GM12892 (cell line): ENCODE measurements at places on chromosomes 1 and 21.

DNA sequence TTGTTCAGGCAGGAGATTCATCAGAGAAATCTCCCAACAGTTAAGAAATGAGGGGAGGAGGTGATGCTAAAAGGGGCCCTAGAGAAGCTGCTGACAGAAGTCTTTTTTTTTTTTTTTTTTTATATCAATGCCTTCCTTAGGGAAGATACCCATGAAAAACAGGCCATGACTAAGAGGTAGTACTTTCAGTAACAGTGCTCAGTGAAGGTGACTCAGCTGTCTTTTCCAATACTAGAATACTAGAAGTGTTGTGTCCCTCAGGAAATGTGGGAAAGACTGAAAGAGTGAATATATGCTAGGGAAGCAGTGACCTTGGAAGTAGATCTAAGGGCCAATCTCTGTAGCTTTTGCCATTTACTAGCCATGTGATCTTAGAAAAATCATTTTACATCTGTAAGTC is 52.4 kb upstream of the SLFNL1 start:
- no peak for DNase-seq

GRCh38 chr1:201702936-201703335 is 126.0 kb upstream of the IPO9 start:
- no peak for DNase-seq

DNA sequence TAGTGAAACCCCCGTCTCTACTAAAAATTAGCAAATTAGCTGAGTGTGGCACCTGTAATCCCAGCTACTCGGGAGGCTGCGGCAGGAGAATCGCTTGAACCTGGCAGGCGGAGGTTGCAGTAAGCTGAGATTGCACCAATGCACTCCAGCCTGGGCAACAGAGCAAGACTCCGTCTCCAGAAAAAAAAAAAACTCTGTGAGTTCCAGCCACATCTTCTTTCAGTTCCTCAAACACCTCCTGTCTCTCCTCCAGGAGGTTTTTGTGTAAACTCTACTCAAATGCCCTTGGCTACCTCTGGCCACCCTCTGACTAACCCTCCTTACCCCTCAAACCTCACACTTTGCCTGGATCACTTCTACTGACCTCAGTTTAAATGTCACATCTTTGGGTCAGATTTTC is 38.1 kb downstream of the RCSD1 start:
- DNase-seq = no peak

DNA sequence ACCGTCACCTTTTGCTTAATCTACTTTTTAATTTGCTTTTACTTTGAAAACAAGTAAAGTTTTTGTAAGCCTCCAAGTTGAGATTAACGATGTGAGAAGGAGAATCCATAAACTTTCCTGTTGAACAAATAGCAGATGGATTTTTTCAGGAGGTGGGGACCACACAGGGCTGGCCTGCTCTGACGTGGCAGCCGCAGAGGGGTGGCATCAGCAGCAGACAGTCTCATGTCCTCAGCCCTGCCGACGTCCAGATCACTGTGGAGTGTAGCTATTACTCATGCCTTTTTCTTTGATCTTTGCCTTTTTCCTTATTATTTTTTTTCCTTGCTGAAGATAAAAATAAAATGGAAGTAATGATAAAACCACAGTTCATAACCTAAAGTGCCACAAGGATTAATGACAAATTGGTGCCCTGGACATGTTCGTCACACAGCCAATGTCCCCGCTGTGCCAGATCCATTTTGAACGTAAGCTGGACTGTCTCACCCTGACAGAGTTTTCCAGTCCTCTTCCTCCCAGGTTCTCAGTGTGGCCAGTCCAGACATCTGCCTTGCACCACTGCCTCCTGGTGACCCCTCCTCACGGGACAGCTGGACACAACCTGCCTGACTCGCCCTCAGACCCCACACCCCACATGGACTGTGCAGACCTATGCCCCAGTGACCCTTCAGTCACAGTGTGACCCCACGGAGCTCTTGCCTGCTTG is 15.4 kb upstream of the ZBTB21 start:
- DNase-seq = no peak

GRCh38 chr1:69929308-69930057 is 275.9 kb downstream of the LRRC40 start:
- DNase-seq = no peak

- no peak for DNase-seq
Measured at GRCh38 chr1:244730934-244731434, 78.1 kb downstream of the DESI2 start.

DNA sequence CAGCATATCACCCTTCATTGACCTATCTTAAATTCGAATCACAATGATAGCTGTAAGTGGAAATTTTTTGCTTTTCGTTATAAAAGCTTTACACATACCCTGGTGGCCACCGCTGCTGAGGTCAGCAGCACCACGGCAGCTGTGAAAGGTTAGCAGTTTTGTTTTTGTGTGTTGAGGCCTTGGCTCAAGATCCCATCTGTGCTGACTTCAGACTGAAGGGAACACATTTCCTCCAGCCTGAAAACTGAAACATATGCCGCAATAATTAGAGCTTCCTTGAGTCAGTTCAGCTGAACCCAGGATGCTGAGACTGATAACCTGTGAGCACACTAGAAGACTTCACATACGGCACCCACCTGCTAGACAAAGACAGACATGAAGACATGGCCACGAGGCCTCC is 103.0 kb downstream of the SMYD3 start:
- DNase-seq = no peak

- DNase-seq = no peak
Measured at GRCh38 chr1:172054172-172054571, 212.9 kb downstream of the DNM3 start.

GRCh38 chr1:168488138-168488537 is 55.7 kb downstream of the XCL2 start:
- DNase-seq = no peak

DNA sequence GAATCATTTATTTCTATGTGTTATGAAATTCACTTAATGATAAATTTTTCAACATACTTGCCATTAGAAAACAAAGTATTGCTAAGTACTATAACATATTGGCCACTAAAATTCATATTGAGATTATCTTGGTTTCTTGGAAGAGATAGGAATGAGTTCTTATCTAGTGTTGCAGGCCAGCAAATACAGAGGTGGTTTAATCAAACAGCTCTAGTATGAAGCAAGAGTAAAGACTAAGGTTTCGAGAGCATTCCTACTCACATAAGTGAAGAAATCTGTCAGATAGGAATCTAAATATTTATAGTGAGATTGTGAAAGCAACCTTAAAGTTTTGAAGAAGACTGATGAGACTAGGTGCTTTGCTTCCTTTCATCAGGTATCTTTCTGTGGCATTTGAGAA is 37.9 kb upstream of the FOXE3 start:
- no peak for DNase-seq

DNA sequence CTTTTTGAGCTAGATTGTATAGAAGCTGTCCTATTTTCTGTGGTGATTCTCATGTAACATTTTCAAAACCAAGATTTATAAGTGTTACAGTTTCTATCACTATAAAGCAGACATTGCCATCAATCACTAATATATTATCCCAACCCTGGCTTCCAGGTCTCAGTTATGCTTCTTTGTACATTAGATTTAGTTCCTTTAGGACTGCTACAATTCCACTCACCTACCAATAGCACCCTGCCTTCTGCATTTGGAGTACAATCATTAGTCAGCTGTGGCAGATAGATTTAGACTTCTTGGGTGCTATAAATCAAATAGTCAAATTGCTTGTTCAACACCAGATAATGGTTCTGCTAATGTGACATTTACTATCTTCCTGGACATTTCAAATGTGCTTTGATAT is 281.6 kb downstream of the BRINP3 start:
- no peak for DNase-seq

GRCh38 chr1:36606641-36607262 is 124.0 kb upstream of the CSF3R start:
- no peak for DNase-seq

- no peak for DNase-seq
Measured at GRCh38 chr1:112956544-112957132, 642 bp upstream of the SLC16A1 start.

- DNase-seq = no peak
Measured at GRCh38 chr21:44492567-44493385, 37.5 kb downstream of the LRRC3 start.

DNA sequence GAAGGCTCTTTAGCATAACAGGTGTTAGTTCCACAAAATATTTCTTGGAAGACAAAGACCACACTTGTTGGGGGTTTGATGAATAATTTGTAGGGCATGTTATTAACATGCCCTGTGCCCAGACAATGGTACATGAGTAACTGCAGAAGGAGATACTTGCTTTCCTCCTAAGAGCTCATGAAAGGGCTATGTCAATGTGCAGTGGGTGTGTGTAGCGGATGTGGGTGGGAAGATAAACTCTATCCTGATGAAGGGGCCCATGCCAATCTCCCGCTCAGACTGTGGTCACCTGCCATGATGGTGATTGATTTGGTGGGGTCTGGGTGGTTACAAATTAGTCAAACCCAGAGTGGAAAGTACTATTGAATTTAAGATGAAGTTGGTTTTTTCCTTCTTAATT is 69.8 kb upstream of the DNAH14 start:
- no peak for DNase-seq

DNA sequence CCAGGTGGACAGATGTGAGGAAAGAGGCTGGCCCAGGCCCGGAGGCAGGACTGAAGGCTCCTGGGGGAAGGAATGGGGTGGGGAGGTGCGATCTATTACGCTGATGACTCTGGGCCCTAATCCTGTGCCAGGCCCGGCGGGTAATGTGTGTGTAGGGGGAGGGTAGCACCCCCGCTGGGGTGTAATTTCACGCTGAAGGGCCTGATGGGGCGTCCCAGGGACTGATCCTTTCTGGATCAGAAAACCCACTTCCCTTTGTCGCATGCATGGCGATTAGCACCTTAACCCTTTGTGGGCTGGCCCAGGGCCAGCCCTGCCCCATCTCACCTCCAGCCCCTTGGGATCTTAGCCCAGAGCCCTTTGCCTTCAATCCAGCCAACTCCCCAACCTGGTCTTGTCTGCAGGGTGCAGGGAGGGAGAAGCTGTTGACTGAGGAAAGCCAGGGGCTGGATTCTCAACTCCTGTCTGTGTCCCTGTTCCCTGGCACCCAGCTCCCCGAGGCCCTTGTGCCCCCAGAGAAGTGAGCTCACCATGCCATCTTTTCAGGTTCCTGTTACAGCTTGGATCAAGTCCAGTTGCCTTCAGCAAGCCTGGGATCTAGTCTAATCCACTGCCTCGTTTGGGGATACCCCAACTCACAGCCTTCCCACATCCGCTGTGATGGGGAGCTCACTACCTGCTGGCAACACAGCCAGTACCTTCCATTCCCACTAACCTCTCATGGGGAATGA is 26.0 kb downstream of the KNCN start:
- no peak for DNase-seq

- DNase-seq = no peak
Measured at GRCh38 chr1:238606896-238607295, 716.2 kb upstream of the ZP4 start.

- no peak for DNase-seq
Measured at GRCh38 chr1:8137481-8138244, 111.6 kb upstream of the ERRFI1 start.

GRCh38 chr1:1732381-1732780 is 8.2 kb upstream of the CDK11A start:
- no peak for DNase-seq

DNA sequence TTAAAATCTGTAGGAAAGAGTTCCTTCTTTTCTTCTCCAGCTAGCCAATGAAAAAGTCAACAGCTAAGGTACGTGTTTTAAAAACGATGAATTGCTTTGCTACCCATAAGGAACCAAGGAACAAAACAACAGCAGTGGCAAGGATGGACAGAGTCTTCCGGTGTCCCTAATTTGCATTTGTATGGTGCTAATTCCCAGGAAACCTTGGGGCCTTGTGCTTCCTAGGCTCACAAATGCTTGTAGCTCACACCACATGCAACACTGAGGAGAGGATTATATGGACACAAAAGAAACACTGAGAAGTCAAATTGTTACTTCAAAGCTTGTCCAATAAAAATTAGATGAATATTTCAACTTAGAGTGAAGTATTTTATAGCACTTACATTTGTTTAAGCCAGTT is 1.8 kb upstream of the PGBD5 start:
- no peak for DNase-seq

DNA sequence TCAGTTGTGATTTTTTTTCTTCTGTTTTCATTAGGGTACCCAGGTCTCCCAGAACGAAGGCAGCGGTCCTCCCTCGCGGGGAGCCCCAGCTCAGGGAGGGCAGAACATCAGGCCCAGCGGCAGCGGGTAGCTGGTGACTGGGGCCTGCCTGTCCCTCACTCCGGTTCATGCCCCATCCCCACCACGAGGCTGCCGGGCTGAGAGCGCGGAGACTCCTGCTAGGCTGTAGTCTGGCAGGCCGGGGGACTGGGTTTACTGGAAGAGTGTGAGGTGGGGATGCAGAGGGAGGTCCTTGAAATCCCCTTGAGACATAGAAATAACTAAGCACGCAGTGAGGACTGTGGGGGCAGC is 10.5 kb downstream of the BRINP2 start:
- DNase-seq = no peak

DNA sequence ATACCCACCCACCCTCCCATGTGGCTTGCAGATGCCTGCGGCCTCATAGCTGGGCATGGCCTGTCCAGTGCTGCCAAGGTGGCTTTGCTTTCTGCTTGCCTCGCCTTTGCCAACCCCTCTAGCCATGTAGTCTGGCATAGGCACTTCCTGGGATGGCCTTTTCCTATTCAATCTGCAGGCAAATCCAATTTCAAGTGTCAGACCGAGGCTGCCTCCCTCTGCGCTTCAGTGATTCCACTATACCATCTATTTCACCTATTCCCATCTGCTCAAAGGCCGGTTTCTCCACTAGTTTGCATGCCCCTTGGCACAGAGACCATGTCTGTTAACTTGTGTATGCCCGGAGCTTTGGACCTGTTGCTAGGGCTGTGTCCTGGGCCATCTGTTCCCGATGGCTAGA is 3.8 kb upstream of the ZBTB21 start:
- no peak for DNase-seq

DNA sequence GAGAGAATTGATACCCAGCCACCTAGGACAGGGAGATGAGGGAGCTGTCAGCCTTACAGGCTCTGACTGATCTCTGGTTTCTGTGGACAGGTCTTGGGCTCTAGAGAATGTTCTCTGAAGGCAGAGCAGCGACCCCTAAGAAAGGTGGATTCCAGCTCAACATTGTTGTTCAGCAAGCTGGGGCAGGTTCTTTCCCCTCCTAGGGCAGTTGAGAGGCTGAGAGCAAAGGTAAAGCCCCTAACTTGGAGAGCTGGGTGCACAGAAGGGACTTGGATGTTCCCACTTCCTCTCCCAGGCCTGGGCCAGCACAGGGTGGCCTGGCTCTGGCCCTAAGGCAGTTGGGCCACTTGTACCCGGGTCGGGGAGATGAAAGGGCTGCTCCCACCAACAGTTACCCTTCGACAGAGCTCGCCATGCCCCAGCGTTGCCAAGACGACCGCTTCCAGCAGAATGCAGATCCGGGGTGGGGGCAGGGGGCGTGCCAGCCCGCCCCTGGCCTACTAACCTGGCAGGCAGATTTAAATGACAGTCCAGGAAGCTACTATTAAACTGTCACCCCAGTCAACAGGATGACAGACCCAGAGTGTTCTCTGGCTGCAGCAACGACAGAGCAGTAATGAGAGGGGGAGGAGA is 31.6 kb downstream of the LRP8 start:
- DNase-seq = no peak

DNA sequence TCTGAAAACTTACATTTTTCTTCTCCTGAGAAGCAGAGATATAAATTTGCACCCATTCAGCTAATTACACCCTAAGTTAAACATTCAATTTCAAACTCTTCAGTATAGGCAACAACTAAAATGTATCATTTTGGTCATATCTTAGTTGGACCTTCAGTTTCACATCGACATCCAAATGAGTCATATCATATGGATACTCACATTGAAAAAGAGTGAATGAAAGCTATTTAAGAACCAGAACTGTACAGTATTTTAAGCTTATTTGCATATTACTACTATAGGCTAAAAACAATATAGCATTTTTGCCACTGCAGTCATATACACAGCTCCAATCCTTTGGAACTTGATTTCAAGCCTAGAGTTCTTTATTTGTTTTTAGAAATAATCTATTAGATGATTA is 33.6 kb downstream of the USP25 start:
- DNase-seq = no peak
